Activated naive CD4-positive, alpha-beta T cell treated with anti-CD3 and anti-CD28 coated beads, Interleukin-2, amount 50 U/mL, for 16 hours (primary cell): ENCODE measurements at places on chromosomes 11 and 22.

- DNase-seq = no peak
Measured at GRCh38 chr11:74936087-74936486, 12.8 kb downstream of the XRRA1 start.

DNA sequence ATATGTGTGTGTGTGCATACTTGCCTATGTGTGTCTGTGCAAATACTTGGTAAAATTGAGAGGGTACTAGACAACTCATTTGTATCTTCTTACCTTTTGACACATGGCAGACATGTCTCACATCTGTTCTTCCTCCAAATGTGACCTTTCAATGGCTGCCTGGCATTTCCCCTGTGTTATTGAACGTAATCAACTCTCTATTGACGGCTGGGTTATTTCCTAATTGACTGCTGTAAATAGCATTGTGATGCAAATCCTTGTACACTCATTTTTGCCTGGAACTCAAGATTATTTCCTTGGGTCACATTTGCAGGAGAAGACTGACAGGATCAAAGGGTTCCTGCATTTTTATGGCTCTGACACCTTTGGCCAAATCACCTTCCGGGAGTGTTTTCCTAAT, 37.4 kb downstream of the KCNQ1 start:
- DNase-seq = no peak

DNA sequence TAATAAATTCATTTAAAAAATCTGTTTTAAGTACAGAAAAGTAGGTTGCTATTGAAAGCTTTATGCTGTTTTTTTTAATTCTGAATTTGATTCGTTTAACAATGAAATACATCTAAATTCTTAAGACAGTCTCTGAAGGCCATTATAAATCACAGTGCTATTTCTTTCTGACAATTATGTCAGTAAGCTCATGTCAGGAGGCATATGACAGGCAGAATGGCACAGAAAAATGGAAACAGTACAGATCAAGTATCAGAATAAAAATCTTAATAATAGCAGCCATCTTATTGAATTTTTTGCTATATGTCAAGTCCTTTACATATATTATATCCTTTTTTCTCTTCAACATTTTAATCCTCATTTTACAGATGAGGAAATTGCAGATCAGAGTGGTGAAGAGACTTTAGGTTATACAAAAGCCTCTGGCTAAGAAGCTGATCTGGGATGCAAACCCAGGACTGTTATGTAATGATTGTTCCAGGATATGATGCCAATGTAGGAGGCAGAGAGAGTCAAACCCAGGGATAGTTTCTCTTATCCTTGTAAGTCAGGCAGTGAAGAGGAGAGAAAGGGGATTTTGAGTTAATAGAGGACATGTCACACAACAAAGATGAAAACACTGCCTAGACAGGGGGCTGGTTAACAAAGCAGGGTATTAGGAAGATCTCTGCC, 283.1 kb upstream of the CCDC90B start:
- DNase-seq = no peak

DNA sequence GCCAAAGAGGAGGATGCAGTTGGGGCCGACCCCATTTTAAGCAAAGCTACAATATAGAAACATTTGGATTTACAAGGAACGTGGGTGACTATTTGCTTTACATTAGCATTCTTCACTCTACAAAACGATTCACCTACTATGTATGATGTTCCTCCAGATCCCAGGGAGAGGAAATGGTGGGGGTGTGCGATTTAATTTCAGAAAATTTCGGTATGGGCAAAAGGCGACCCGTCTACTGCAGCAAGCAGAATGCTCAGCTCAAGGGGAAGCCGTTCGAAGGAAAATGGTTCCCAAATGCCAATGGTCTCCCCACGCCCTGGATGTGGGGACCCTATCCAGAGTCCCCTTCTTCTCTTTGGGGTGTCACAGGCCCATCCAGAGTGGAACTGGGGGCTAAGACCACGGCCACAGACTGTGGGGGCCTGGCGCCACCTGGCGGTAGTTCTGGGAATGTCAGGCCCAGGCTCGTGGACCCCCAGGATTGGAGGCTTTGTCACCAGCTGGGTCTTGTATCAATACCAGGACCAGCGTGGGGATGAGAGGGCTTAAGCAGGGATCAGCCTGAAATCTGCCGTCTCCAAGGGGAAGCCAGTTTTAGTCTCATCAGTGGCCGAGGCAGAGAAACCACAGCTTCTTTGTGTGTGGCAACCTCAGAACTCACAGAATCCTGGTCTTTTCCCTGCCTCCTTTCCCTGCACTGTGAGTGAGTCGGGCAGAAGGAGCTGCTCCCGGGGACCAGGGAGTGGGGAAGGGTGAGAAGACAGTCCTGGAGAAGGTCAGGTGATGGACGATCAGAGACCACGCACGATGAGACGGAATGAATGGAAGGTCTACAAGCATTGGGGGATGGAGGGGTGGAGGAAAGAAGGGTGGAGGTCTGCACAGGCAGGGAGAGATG, 8.4 kb downstream of the LRRC10B start:
- DNase-seq = peak; percentile 60

- peak; percentile 80 for DNase-seq
Measured at GRCh38 chr22:40651563-40652501, 15.3 kb upstream of the MRTFA start.

- DNase-seq = no peak
Measured at GRCh38 chr11:57368845-57369232, 12.1 kb downstream of the PRG3 start.

DNA sequence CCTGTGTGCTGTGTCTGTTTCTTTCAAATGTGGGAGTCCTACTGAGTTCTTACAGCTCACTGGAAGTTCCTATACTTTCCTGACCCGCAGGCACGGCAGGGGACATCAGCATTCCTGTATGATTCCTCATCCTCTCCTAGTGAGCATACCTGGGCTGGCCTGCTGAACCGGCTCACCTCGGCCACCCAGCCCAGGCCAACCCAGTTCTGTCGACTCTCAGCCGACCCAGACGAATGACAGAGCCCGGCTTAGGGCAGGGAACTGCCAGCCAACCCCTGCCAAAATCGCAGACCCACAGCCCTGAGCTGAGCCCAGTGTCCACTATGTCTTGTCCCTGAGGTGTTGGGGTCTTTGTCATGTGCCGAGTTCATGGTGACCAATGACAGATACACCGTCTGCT, 339.7 kb downstream of the BRD1 start:
- no peak for DNase-seq

GRCh38 chr22:43828998-43829782, 17.1 kb upstream of the EFCAB6 start:
- DNase-seq = no peak

GRCh38 chr22:33272180-33272579, 214.0 kb upstream of the SYN3 start:
- DNase-seq = no peak

GRCh38 chr11:100687054-100687629, at the start of gene ARHGAP42:
TSS of gene ARHGAP42 (plus strand) at chr11:100687288. CDS start at chr11:100687679, 391 bp downstream.
- DNase-seq = no peak

DNA sequence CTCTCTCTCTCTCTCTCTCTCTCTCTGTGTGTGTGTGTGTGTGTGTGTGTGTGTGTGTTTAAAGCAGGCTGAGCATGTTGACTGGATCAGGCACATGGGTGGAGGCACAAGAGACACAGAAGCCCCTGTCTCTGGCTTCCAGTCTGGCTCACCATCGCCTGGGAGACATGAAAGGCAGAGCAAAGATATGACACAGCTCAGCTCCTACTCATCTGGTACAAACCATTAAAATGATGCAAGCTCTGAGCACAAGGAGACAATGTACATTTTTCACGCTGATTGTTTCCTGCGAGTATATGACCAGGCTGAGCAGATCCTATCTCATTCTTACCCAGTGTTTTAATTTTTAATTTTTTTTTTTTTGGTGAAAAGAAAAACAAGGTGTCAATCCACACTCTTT, 9.5 kb downstream of the SLC6A5 start:
- DNase-seq = no peak

- DNase-seq = peak; percentile 46
Measured at GRCh38 chr11:66745356-66746235, 16.6 kb upstream of the SPTBN2 start.

DNA sequence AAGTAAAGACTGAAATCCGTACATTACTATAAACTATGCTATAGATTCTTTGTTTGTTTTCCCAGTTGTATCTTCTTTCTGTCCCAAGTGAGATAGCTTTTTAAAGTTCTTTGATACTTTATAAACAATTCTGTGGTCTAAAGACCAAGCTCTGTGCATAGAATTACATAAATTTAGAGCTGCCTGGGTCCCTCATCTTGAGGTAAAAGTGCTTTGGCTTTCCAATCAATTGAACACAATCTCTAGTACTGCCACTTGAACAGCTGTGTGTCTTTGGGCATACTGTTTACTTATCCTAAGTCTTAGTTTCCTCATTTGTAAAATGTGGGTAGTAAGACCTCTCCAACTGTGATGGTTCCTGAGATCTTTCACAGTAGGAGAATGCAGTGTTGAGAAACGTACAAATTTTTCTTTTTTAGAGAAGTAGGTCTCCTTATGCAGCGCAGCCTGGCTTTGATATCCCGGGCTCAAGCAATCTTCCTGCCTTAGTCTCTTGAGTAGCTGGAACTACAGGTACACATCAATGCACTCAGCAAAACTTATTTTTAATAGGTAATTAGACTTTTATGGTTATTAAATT, 2.5 kb upstream of the EED start:
- DNase-seq = no peak

DNA sequence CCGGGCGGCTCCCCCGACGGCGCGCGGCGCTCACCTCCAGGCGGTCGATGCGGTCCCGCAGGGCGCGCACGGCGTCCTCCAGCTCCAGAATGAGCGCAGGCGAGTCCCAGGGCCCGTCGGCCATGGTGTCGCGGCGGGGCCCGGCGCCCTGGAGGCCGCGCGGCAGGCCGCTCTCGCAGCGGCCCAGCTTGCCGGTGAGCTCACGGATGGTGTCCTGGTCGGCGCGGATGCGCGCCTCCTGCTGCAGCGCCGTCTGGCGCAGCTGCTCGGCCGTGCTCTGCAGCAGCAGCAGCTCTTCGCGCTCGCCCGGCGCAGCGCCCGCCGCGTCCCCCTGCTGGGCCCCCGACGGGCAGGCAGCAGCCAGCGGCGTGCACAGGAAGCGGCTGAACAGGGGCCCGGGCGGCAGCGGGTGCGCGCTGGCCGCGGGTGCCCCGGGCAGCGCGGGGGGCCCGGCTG, 599 bp downstream of the NPTXR start:
- peak; percentile 64 for DNase-seq

GRCh38 chr11:64762277-64762673, 2.5 kb upstream of the PYGM start:
- no peak for DNase-seq

- DNase-seq = no peak
Measured at GRCh38 chr11:111598559-111598958, 3.7 kb upstream of the SIK2 start.

DNA sequence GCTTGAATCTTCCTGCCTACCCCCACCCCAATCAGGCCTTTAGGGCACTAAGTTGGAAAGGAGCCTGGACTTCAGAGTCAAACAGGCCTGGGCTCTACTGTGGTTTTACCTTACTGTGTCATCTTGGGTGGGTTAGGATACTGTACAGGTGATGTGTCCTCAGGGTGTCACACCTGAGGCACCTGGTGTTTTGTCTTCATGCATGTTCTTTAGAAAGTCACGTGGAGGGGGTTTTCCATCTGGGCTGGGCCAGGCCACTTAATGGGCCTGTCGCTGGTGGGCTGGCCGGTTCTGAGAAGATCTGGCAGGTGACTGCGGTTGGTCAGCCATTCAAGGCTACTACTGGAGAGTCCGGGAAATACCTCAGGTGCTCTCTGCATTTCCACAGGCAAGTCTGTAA, 92.6 kb downstream of the SWAP70 start:
- DNase-seq = no peak

DNA sequence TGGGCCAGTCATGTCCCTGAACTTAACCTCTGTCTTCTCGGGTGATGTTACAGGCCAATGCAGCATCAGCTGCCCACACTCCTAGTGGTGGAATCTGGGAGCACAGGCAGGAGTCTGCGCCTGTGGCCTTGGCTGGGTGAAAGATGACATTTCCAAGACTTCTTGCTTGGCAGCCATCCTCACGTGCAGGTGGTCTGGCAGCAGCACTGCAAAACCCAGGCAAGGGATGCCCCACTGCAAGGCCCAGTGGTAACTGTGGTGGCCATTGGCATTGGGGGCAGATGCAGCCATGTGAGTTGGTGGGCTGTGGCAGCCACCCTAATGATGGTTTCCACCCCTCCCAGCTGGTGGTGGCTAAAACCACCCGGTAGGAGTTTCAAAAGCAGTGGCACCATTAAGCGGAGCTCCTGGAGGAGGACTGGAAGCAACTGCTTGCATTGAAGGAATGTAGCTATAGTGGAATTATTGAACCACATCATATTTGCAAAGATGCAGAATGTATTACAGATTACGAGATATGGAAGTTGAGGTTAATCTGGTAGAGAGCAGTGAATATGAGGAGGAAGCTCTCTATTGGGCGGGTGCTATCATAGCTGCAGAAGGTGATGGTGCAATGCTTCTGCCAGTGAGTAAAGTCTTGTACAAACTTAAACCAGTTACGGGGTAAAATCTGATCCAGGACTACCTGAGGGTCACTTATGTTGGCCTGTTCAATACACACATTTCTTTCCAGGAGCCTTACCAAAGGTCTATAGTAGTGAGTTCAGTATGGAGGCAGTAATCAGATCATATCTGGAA, 120.7 kb upstream of the TOP3B start:
- DNase-seq = no peak

GRCh38 chr22:38067761-38068360, 10.7 kb downstream of the PICK1 start:
- DNase-seq = no peak

DNA sequence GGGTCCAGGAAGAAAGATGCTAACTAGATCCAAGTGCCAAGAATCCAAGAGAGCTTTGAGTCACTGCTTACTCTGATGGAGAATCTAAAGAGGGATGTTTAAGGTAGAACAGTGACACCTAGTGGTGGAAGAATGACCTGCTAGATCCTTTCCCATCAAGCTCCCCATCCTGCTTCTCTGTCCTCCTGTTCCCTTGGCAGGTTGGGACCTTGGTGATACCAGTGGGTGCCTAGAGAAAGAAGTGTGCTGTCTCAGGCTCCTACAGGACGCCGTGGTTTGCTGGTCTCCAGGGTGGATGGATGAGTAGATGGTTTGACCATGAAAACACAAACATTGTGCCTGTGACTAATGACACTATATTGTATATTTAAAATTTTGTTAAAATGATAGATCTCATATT, 383.7 kb downstream of the TMEM135 start:
- no peak for DNase-seq

DNA sequence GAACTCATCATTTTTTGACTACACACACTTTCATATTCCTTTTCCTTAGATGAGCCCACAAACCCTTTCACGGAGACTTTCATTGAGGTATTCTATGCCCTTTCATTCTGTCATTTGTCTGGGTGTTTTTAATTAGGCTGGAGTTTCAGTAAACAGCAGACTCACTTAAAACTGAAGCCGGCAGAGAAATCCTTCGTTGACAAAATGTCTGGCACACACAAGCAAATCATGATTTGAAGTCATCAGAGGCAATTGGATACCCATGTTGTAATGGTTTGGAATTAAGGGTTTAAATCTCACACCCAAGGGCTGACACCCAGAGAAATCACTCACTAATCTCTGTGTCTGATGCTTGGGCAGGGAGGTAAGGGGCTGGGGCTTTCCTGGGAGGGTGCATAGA, 127.1 kb downstream of the EHF start:
- DNase-seq = no peak

DNA sequence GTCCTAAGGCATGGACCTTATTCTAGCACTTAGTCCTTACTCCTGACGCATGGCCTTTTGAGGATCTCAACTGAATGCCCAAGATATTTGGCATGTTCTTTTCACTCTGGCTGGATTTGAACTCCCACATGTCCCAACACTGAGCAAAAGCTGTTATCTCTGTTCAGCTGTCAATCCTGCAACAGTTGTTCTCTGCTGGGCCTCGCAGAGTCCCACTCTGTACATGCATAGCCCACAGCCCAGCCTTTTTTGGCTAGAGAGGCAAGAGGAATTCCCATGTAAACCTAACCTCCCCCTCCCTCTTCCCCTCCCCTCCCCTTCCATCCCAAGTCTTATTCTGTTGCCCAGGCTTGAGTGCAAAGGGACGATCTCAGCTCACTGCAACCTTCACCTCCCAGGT, 21.8 kb upstream of the DRG1 start:
- no peak for DNase-seq
